Keratinocyte (primary cell): ENCODE measurements at places on chromosomes 1 and 21. TPM values are rescaled to one million over a fixed set of nuclear protein-coding genes. Genes with fewer than 3 reads are reported as not detected.

GRCh38 chr1:9700340-9700739, 48.8 kb downstream of the PIK3CD start:
- no peak for DNase-seq
- no peak overlapping the region for H3K4me3 ChIP-seq
- H3K4me1 ChIP-seq, result peaks cover 41% of the 10 kb centered on the region
- H3K27ac ChIP-seq, result peak overlapping the region; percentile 92
- H3K36me3 ChIP-seq, result no peaks in the 10 kb centered on the region
- H3K27me3 ChIP-seq, result no peaks in the 10 kb centered on the region

Gene OR2T2
- polyA plus RNA-seq, result not detected in 3 replicates

Gene PATJ
- 19.7 to 28.1 TPM (median 24.1 TPM) in 3 replicates for polyA plus RNA-seq

DNA sequence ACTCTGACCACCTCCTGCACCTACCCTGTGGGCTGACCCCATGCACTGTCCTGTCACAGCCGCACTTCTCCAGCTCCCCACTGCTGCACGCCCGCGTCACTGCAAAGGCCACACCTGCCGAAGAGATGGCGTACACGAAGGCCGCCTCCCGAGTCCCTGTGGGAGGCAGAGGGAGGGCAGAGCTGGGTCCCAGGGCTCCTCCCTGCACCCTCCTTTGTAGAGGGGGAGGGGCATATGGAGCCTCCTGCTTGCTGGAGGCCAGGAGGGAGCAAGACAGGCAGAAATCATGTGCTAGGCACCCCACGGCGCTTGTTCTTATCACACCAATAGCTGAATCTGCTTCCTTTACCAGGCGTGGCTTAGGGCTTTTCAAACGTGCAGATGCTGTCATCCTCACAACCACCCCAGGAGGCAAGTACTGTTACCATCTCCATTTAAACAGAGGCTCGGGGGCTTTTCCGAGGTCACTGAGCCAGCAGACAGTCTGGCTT, 21.4 kb downstream of the WNT4 start:
- H3K27me3 ChIP-seq, result no peaks in the 10 kb centered on the region
- no peak for DNase-seq
- no peak overlapping the region for H3K4me3 ChIP-seq
- peaks cover 4% of the 10 kb centered on the region for H3K4me1 ChIP-seq
- H3K36me3 ChIP-seq, result peaks cover 11% of the 10 kb centered on the region
- no peak overlapping the region for H3K27ac ChIP-seq

Gene ZNF695
- polyA plus RNA-seq, result 0.30 to 0.89 TPM (median 0.74 TPM) in 3 replicates

Gene CAPZB
- polyA plus RNA-seq, result 143 to 422 TPM (median 193 TPM) in 3 replicates

- no peak for DNase-seq
- no peaks in the 10 kb centered on the region for H3K36me3 ChIP-seq
- H3K27me3 ChIP-seq, result no peaks in the 10 kb centered on the region
- H3K4me3 ChIP-seq, result no peak overlapping the region
- H3K4me1 ChIP-seq, result no peaks in the 10 kb centered on the region
These were observed 3.9 kb upstream of the CD1C start for GRCh38 chr1:158285756-158286241.

DNA sequence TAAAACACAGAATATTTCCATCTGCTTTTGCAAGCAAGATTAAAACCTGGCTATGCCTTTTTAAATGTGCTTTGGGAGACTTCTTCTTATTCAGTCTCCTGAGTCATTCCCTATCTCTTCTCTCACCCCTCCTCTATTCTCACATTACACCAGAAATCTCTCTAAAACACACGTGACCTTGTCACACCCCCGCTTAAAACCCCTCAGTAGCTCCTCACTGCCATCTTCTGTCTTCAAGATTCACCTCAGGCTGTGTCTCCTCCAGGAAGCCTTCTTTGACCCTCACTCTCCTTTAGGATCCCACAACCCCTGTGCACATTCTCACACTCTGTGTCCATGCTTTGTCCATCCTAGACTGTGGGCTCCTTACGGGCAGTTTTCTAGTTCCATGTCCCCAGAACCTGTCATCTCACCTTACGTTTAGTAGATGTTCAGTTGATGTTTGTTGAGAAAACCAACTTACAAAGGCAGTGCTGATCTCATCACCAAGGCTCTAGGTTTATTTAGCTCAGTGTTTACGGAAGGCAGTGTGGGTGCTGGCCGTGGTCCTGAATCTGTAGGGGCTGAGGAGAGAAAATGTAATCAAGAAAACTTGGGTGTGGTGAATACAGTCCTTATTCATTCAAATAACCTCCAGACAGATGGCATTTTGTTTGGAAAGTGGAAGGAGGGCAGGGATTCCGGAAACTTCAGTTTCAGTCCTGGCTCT, 143.5 kb downstream of the DMRTA2 start:
- H3K27me3 ChIP-seq, result no peaks in the 10 kb centered on the region
- H3K4me1 ChIP-seq, result no peaks in the 10 kb centered on the region
- no peak for DNase-seq
- H3K4me3 ChIP-seq, result no peak overlapping the region
- no peaks in the 10 kb centered on the region for H3K36me3 ChIP-seq

DNA sequence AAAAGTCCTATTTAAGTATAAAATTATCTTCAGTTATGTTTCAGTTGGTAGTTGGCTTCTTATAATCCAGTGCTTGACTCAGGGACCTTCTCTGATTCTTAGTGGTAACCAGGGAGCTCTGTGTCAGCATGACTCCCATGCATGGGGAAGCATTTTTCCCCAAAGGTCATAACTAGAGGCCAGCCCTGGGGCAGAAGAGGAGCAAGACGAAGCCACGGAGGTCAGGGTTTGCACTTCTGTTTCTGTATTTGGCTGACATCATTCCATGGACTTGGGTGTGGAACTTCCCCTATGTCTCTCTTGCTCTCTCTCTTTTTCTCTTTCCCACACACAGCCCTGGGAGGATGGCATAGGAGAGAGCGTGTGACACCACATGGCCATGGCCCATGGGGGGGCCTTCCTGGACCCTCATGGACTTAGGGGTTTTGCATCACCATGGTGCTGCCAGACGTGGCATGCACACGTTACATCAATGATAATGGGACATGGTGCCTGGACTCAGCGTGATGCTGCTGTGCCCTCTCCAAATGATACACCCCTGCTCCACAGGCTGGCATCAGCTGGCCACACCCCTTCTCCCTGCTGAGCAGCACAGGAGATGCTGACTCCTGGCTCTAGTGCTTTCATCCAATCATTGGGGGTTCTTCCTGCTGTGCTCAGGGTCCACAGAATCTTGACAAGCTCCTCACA, 260.5 kb downstream of the KCNJ6 start:
- H3K27me3 ChIP-seq, result peaks cover 5% of the 10 kb centered on the region
- no peak overlapping the region for H3K27ac ChIP-seq
- no peak for DNase-seq
- H3K4me3 ChIP-seq, result no peak overlapping the region
- H3K4me1 ChIP-seq, result peaks cover 7% of the 10 kb centered on the region

DNA sequence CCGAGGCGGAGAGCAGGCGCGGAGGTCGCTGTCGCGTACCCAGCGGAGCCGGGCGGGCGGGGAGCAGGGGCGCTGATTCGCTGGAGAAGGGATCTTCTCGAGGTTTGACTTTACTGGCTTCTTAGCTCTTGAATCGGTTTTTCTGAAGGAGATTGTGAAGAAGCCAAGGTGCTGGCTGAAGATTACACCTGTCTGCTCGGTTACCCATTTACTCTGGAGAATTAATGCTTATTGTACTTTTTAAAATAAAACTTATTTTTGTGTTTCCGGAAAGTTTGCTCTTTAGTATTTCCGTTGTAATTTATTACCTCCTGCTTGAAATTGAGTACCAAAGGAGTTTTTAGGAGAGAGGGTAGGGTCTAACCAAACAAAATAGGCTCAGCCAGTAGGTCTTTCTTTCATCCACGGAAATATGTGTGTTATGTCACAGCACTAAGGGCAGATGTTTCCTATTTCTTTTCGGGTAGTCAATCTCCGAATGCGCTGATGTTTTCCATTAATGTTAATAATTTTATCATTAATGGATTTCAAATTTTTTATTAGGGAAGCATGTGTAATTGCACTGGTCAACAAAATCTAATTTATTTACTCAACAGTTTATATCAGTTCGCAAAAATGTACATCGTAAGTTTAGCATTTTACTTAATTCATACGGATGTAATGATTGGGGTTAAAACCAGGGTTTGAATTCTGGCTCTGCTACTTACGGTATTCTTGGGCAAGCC, 510 bp upstream of the GNG5 start:
- H3K27ac ChIP-seq, result peak overlapping the region; percentile 97
- peak overlapping the region; percentile 100 for H3K4me3 ChIP-seq
- no peaks in the 10 kb centered on the region for H3K36me3 ChIP-seq
- DNase-seq, result no peak
- H3K27me3 ChIP-seq, result no peaks in the 10 kb centered on the region

Gene TIAM1
- polyA plus RNA-seq, result 8.3 to 10.7 TPM (median 9.4 TPM) in 3 replicates

DNA sequence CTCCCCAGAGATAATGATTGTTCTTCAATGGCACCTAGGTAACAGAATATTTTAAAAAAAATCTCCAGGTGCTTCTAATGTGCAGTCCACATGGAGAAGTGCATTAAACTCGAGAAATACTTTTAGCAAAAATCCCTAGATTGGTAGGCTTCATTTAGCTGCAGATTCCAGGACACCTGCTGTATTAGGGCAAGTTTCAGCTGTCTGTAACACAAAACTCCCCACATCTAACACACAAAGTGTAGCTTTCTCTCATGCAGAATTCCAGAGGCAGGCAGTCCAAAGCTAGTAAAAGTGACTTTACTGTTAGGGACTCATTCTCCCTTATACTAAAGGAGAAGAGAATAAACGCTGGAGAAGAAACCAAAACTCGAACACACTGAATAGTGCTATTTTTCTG, 1414.3 kb upstream of the B3GALT2 start:
- H3K36me3 ChIP-seq, result no peaks in the 10 kb centered on the region
- H3K4me3 ChIP-seq, result no peak overlapping the region
- no peaks in the 10 kb centered on the region for H3K27me3 ChIP-seq

DNA sequence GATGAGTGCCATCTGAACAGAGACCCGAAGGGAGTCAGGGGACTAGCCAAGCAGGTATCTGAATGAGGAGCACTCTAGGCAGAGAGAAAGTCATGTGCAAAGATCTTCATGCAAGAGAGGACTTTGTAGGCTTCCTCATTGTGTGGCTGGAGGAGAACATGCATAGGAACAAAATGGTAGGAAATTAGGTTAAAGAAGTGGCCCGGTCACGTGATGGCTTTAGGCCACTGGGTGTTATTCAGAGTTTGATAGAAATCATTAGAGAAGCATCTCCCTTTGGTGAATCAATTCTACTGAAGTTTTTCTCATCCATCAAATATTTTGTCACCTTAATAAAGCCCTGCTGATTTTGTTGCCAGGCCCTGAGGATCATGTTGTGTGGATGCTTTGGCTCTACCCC, 45.8 kb upstream of the KCTD3 start:
- no peaks in the 10 kb centered on the region for H3K27me3 ChIP-seq
- no peaks in the 10 kb centered on the region for H3K4me1 ChIP-seq
- H3K4me3 ChIP-seq, result no peak overlapping the region
- H3K27ac ChIP-seq, result no peak overlapping the region
- no peak for DNase-seq
- no peaks in the 10 kb centered on the region for H3K36me3 ChIP-seq

DNA sequence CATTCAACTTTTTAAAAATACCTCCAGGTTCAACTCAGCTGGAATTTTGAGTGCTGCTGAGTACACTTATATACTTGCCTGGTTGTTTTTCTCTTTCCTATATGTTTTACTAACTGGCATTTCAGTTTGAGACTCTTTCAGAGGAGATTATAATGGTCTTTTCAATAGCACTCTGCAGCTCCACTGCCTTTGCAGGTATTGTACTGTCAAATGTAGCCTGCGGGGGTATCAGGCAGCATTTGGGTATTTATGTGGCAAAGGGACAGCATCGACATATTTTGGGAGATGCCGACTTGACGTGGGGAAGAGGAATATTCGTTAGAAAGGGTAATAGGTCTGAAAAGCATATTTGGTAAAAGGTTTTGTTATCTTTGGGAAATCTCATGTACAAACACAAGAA, 11.1 kb upstream of the TGFBR3 start:
- no peaks in the 10 kb centered on the region for H3K27me3 ChIP-seq
- H3K27ac ChIP-seq, result no peak overlapping the region
- no peak for DNase-seq
- no peak overlapping the region for H3K4me3 ChIP-seq
